Activated CD8-positive, alpha-beta T cell treated with anti-CD3 and anti-CD28 coated beads for 36 hours (primary cell): ENCODE measurements at places on chromosomes 7 and 10.

GRCh38 chr10:106189292-106189691 is 975.2 kb downstream of the SORCS1 start:
- H3K27ac ChIP-seq = no peak overlapping the region
- peak; percentile 40 for DNase-seq
- no peaks in the 10 kb centered on the region for H3K27me3 ChIP-seq
- H3K4me3 ChIP-seq = no peak overlapping the region

GRCh38 chr7:46512891-46513413 is 591.9 kb upstream of the IGFBP3 start:
- no peak overlapping the region for H3K27ac ChIP-seq
- no peak for DNase-seq
- H3K27me3 ChIP-seq = no peaks in the 10 kb centered on the region
- H3K36me3 ChIP-seq = no peaks in the 10 kb centered on the region
- no peaks in the 10 kb centered on the region for H3K4me1 ChIP-seq
- no peak overlapping the region for H3K4me3 ChIP-seq

DNA sequence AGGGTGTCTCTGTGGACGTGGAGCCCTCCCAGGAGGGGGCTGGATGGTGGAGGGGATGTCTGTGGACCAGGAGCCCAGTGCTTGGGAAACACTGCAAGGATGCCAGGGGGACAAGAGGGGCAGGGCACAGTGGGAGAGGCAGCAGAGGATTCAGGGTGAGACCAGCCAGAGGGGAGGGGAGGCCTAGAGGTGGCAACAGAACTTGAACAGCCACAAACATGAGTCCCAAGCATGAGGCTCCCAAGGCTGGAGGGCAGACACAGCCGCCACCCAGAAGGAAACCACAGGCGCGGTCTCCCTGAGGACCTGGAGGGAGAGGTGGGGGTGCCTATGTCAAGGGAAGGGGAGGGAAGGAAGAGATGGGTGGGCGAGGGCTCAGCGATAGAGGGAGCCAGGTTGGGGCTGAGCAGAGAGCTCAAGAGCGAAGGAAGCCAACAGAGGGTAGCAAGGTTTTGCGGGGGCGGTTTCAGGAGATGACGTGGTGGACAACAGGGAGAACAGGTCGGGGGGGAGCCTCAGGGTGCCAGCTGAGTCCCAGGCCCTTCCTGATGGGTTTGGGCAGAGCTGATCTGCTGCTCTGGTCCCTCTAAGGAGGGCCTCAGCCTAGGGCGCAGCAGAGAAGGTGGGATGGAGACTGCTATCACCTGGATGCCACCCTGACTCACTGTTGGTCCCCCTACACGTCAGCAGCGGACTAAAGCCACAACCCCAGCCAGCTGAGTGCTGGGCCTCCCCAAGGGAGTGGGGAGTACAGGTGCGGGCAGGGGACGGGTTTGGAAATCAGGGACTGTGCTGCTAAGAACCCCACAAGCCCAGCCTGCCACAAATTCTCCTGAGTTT is 6.7 kb upstream of the PILRA start:
- peak overlapping the region; percentile 66 for H3K27ac ChIP-seq
- peaks cover 43% of the 10 kb centered on the region for H3K36me3 ChIP-seq
- no peaks in the 10 kb centered on the region for H3K27me3 ChIP-seq
- H3K4me3 ChIP-seq = no peak overlapping the region

- DNase-seq = no peak
- H3K4me3 ChIP-seq = no peak overlapping the region
- H3K36me3 ChIP-seq = no peaks in the 10 kb centered on the region
These were observed 32.1 kb upstream of the CCSER2 start for GRCh38 chr10:84296091-84296981.

DNA sequence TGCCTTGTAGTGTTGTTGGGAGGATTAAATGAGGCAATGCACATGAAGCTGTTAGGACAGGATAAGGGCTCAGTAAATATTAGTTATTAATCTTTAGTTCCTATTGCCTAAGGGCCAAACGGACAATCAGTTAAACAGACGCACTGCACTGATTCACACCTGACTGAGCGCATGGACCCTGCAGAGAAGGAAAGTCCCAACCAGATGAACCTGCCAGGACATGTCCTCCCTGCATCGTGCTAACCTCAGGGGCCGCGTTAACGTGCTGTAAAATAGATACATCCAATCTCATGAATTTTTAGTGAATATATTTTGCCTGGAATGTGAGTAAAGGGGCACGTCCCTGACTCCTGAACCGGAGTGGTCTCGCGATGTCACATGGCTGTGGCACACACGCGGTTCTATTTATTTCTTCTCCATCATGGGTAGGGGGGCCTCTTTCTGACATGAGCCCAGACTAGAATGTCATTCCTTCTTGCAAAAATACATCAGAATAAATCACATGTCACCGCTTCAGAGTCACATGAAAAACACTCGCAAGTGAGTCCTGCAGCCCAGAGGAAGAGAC is 12.3 kb downstream of the ADARB2 start:
- H3K4me3 ChIP-seq = no peak overlapping the region
- no peak for DNase-seq
- H3K4me1 ChIP-seq = no peaks in the 10 kb centered on the region
- H3K36me3 ChIP-seq = no peaks in the 10 kb centered on the region
- H3K27ac ChIP-seq = no peak overlapping the region
- peaks cover 4% of the 10 kb centered on the region for H3K27me3 ChIP-seq

DNA sequence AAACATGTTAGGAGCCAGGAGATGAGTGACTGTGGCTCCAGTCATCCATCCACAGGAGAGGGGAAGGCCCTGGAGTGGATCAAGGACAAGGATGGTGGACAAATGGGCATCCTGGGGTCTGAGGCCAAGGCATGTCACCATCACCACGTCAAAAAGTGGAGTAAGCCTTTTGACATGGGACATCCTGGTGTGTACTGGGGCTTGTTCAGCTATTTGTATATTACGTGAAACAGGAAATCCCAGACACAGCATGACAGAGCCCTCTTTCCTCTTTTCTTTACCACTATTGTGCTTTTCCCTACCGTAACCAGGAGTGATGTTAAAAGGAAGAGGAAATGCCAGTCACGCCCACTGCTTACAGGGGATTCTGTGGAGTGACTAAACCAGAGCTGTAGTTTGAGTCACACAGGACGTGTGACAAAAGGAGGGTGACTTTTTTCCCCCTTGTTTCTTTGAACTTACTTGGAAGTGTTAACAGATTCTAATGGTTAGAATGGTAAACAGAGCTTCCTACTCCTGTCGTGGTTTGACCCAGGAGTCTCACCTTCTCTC is 15.4 kb downstream of the ACSL5 start:
- DNase-seq = peak; percentile 68
- no peak overlapping the region for H3K4me3 ChIP-seq
- H3K27me3 ChIP-seq = no peaks in the 10 kb centered on the region
- peaks cover 24% of the 10 kb centered on the region for H3K36me3 ChIP-seq

DNA sequence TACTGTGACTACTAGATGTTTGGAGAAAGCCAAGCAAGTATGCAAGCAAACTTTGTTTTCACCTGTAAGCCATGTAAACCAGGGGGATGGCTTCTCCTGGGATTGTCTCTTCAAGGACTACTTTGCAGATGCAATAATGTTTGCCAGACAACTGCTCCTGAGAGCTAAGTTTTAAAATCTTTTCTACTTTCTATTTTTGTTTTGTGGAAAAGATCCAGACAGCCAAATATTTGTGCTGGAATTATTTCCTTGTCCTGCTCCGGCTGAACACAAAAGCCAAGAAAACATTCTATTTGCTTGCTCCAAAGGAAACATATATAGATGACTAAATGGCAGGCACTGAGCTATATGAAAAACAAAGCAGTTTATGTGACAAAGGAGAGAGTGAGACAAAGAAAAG is 51.6 kb downstream of the TFPI2 start:
- H3K27me3 ChIP-seq = no peaks in the 10 kb centered on the region
- H3K36me3 ChIP-seq = no peaks in the 10 kb centered on the region
- DNase-seq = no peak
- H3K4me3 ChIP-seq = no peak overlapping the region
- no peaks in the 10 kb centered on the region for H3K4me1 ChIP-seq

- H3K4me3 ChIP-seq = no peak overlapping the region
- no peak for DNase-seq
- H3K36me3 ChIP-seq = no peaks in the 10 kb centered on the region
- H3K4me1 ChIP-seq = no peaks in the 10 kb centered on the region
- H3K27me3 ChIP-seq = peaks cover 8% of the 10 kb centered on the region
- no peak overlapping the region for H3K27ac ChIP-seq
These were observed 210.1 kb upstream of the STK17A start for GRCh38 chr7:43372676-43373355.

DNA sequence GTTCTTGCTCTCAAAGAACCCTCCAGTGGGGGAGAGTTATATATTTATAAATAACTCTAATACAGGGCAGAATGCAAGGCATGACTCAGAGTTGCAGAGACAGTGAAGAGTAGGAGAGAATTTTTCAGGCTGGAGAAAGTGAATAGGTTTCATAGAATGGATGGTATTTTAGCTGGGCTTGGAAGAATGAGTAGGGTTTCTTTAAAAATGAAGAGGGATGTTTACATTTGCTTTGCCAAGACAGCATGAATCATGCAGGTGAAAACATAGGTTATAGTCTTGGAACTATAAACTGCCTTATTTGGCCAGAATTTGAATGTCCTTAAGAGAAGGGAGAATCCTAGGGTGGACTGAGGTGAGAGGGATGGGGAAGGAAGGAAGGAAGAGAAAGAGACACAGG is 124.8 kb downstream of the CPED1 start:
- no peaks in the 10 kb centered on the region for H3K4me1 ChIP-seq
- H3K36me3 ChIP-seq = no peaks in the 10 kb centered on the region
- no peak overlapping the region for H3K4me3 ChIP-seq
- no peak for DNase-seq
- no peak overlapping the region for H3K27ac ChIP-seq
- H3K27me3 ChIP-seq = peaks cover 6% of the 10 kb centered on the region

- no peak for DNase-seq
- peaks cover 1% of the 10 kb centered on the region for H3K4me1 ChIP-seq
- H3K27ac ChIP-seq = no peak overlapping the region
These were observed 248.7 kb upstream of the TCF7L2 start for GRCh38 chr10:112701211-112701877.

- H3K27ac ChIP-seq = peak overlapping the region; percentile 0
- H3K27me3 ChIP-seq = no peaks in the 10 kb centered on the region
- H3K4me1 ChIP-seq = peaks cover 74% of the 10 kb centered on the region
- no peak for DNase-seq
These were observed 17.9 kb downstream of the AVL9 start for GRCh38 chr7:32513210-32513609.

- H3K4me3 ChIP-seq = peak overlapping the region; percentile 78
- no peak for DNase-seq
- peaks cover 30% of the 10 kb centered on the region for H3K36me3 ChIP-seq
- peak overlapping the region; percentile 81 for H3K27ac ChIP-seq
- H3K4me1 ChIP-seq = peaks cover 55% of the 10 kb centered on the region
- H3K27me3 ChIP-seq = peaks cover 3% of the 10 kb centered on the region
These were observed 1.1 kb downstream of the MAP3K8 start for GRCh38 chr10:30435073-30435422.

DNA sequence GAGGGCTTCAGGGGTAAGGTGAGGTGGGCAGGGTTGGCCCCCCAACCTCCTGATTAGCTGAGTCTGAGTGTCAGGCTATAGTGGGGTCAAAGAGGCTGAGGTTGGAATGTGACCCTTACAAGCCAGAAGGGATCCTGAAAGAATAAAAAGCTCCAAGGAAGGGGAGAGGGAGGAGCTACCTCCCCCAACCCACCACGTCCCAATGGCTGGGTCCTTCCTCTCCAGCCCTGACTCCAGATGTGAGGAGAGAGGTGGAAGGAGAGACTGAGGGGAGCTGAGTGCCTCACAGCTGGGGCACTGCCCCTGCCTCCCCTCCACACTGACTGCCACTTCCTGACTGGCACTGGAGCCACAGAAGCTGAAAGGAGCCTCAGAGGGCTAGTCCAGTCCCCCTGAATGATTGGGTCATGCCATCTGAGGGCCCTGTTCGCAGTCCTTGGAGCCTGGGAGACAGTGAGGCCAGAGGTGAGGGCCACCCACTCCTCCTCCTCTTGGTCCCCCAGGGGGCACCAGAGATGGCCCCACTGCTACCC is 20.6 kb downstream of the IMPDH1 start:
- no peaks in the 10 kb centered on the region for H3K4me1 ChIP-seq
- no peak for DNase-seq
- H3K27ac ChIP-seq = no peak overlapping the region
- H3K36me3 ChIP-seq = peaks cover 2% of the 10 kb centered on the region
- H3K27me3 ChIP-seq = no peaks in the 10 kb centered on the region
- no peak overlapping the region for H3K4me3 ChIP-seq

GRCh38 chr10:60914690-60915141 is 29.3 kb downstream of the RHOBTB1 start:
- no peak overlapping the region for H3K4me3 ChIP-seq
- H3K4me1 ChIP-seq = peaks cover 10% of the 10 kb centered on the region
- H3K27me3 ChIP-seq = peaks cover 1% of the 10 kb centered on the region
- DNase-seq = no peak

- peaks cover 66% of the 10 kb centered on the region for H3K4me1 ChIP-seq
- H3K27me3 ChIP-seq = no peaks in the 10 kb centered on the region
- H3K4me3 ChIP-seq = no peak overlapping the region
- peak overlapping the region; percentile 27 for H3K27ac ChIP-seq
These were observed 30.2 kb downstream of the WBP1L start for GRCh38 chr10:102773986-102774385.

- peaks cover 5% of the 10 kb centered on the region for H3K36me3 ChIP-seq
- DNase-seq = no peak
- no peaks in the 10 kb centered on the region for H3K27me3 ChIP-seq
- H3K4me3 ChIP-seq = no peak overlapping the region
- no peaks in the 10 kb centered on the region for H3K4me1 ChIP-seq
These were observed 353.5 kb upstream of the LRGUK start for GRCh38 chr7:133773601-133774000.

DNA sequence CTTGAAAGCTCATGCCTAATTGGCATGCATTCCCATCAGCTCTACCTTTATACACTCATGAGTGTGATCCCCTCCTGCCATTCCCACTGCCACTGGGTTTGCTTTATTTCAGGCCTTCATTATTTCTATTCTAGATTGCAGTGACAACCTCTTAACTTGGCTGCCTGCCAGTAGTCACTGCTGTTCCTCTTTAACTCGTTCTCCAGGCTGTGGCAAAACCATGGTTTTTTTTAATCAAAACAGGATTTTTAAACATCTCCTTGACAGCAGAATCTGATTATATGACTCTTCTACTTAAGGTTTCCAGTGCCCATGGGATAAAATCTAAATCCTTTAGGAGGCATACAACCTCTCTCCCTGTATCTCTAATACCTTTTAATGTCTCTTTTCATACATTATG is 223.7 kb upstream of the PCDH15 start:
- no peaks in the 10 kb centered on the region for H3K27me3 ChIP-seq
- H3K36me3 ChIP-seq = no peaks in the 10 kb centered on the region
- H3K4me1 ChIP-seq = no peaks in the 10 kb centered on the region
- no peak overlapping the region for H3K27ac ChIP-seq
- no peak for DNase-seq

DNA sequence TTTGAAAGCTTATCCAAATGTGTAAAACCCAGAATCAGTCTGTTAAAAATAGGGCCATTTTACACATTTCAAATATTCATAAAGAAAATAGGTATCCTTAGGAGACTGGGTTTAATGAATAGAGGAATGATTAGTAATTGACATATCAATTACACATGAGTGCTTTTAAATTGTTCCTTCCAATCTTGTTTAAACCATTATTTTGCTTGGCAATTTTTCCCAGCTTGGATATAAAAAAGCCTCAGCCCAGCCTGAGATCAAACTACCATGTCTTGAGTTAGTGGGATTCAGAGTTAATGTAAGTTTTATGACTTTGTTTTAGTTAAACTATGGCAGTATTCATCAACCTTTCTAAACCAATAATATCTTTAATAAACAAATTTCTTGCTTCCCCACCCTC is 28.3 kb downstream of the PARP12 start:
- no peaks in the 10 kb centered on the region for H3K27me3 ChIP-seq
- H3K36me3 ChIP-seq = peaks cover 19% of the 10 kb centered on the region
- H3K27ac ChIP-seq = no peak overlapping the region
- peaks cover 32% of the 10 kb centered on the region for H3K4me1 ChIP-seq
- no peak overlapping the region for H3K4me3 ChIP-seq

- H3K4me3 ChIP-seq = no peak overlapping the region
- H3K36me3 ChIP-seq = no peaks in the 10 kb centered on the region
- no peaks in the 10 kb centered on the region for H3K4me1 ChIP-seq
These were observed 26.4 kb upstream of the GPR37 start for GRCh38 chr7:124792002-124792401.
